ENCODE measurements at places on chromosomes 5 and 9. TPM values are rescaled to one million over a fixed set of nuclear protein-coding genes. Genes with fewer than 3 reads are reported as not detected.

Gene LECT2
- not detected for total RNA-seq

Gene LAMC3
- 0.69 TPM for total RNA-seq

Gene IL31RA
- total RNA-seq, result not detected

Gene TXNDC8
- total RNA-seq, result not detected

Gene GAS1
- 25.8 TPM for total RNA-seq

Gene WWC1
- 10.7 TPM for total RNA-seq

Gene FGF18
- total RNA-seq, result 13.7 TPM

Gene IL4
- not detected for total RNA-seq

Gene ISL1
- not detected for total RNA-seq

Gene JAKMIP2
- 1.5 TPM for total RNA-seq

DNA sequence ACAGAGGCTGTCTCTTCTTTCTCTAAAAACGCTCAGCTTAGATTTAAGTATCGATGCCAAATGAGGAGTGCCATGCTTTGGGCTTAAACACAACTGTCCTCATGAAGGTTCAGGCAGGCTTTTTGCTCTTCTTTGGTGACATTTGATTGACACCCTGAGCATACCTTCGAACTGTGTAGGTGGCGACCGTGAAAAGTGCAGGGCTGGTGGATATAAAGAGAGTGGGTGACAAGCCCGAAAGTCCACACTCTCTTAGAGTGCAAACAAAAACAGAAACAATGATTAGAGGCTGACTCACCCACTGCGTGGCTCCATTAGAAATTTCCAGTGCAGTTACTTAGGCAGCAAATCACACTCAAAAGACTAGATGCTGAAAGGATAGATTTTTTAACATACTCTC, 141.7 kb downstream of the SYK start:
- H3K4me3 ChIP-seq, result no peak overlapping the region
- H3K27me3 ChIP-seq, result no peaks in the 10 kb centered on the region
- H3K4me1 ChIP-seq, result no peaks in the 10 kb centered on the region
- no peak for DNase-seq
- no peak overlapping the region for H3K27ac ChIP-seq

DNA sequence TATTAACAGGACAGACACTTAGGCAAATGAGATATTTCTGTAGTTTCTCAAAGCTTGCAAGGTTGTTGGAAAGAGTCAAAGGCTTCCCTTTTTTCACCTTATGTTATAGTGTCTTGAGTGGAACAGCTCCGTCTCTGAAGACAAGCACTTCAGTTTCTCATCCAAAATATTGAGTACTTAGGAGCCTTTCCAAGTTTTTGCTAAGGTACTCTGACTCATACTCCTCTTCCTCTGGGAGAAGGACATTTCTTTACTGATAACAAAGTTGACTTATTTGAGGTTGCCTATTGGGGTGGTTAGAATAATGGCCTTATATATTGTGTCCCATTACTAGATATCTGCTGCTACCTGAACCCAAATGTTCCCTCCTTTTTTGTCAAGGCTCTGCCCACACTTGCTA, 869.6 kb downstream of the MAT2B start:
- no peak overlapping the region for H3K4me3 ChIP-seq
- H3K4me1 ChIP-seq, result no peaks in the 10 kb centered on the region
- no peak overlapping the region for H3K27ac ChIP-seq
- no peak for DNase-seq
- H3K27me3 ChIP-seq, result no peaks in the 10 kb centered on the region
- H3K36me3 ChIP-seq, result no peaks in the 10 kb centered on the region

GRCh38 chr5:169832845-169833244, 147.4 kb downstream of the INSYN2B start:
- no peaks in the 10 kb centered on the region for H3K27me3 ChIP-seq
- H3K36me3 ChIP-seq, result no peaks in the 10 kb centered on the region
- no peak overlapping the region for H3K27ac ChIP-seq
- H3K4me1 ChIP-seq, result no peaks in the 10 kb centered on the region

GRCh38 chr5:128630121-128630520, 92.1 kb upstream of the FBN2 start:
- no peaks in the 10 kb centered on the region for H3K27me3 ChIP-seq
- DNase-seq, result no peak
- H3K27ac ChIP-seq, result no peak overlapping the region
- no peak overlapping the region for H3K4me3 ChIP-seq

DNA sequence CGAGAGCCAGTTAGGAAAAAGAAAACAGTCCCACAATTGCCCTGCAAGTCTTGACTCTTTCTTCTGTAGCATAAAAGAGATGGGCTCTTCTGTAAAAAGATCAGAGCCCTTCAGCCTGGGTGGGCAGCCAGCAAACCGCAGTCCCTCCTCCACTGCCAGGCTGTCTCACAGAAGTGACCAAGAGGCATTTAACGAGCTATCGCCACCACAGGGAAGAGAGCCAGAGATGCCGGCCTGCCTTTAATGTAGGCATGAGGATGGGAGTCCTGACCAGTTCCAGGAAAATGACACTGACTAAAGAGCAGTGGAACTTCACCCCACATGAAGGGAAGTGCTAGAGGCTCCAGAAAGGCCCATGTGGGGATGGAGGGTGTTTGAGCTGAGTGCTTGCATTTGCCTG, 264.6 kb downstream of the NDUFS4 start:
- H3K4me1 ChIP-seq, result no peaks in the 10 kb centered on the region
- no peaks in the 10 kb centered on the region for H3K27me3 ChIP-seq
- H3K27ac ChIP-seq, result no peak overlapping the region
- no peak overlapping the region for H3K4me3 ChIP-seq
- DNase-seq, result no peak

- H3K27me3 ChIP-seq, result no peaks in the 10 kb centered on the region
- peaks cover 7% of the 10 kb centered on the region for H3K4me1 ChIP-seq
- no peak for DNase-seq
- H3K36me3 ChIP-seq, result no peaks in the 10 kb centered on the region
These were observed 34.2 kb downstream of the RAI14 start for GRCh38 chr5:34690301-34690700.

GRCh38 chr5:112862085-112862484, 998 bp downstream of the SRP19 start:
- H3K4me1 ChIP-seq, result peaks cover 16% of the 10 kb centered on the region
- H3K27ac ChIP-seq, result peak overlapping the region; percentile 89
- no peaks in the 10 kb centered on the region for H3K27me3 ChIP-seq
- peaks cover 4% of the 10 kb centered on the region for H3K36me3 ChIP-seq
- H3K4me3 ChIP-seq, result peak overlapping the region; percentile 97

DNA sequence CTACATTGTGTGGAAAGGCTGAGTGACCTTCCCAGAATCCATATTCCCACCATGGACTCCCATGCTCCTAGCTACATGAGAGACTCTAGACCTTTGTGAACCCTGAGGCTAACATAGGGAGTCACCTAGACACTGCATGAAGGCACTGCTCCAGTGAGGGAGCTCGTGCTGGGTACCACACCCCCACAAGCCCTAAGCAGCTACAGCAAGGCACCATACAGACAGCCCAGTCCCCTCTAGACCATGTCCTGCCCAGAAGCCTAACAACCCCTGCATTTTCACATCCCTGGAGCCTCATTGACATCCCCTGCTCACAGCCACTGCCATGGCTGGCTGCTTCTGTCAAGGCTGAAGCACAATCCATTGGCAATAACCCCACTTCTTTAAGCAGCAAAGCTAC, 176.5 kb upstream of the CTNND2 start:
- no peak for DNase-seq
- H3K27ac ChIP-seq, result no peak overlapping the region
- H3K4me3 ChIP-seq, result no peak overlapping the region
- H3K36me3 ChIP-seq, result no peaks in the 10 kb centered on the region
- H3K27me3 ChIP-seq, result no peaks in the 10 kb centered on the region

GRCh38 chr5:174022384-174023095, 23.0 kb upstream of the NSG2 start:
- no peaks in the 10 kb centered on the region for H3K27me3 ChIP-seq
- no peaks in the 10 kb centered on the region for H3K36me3 ChIP-seq
- H3K4me3 ChIP-seq, result no peak overlapping the region
- DNase-seq, result no peak

- H3K4me3 ChIP-seq, result no peak overlapping the region
- H3K27me3 ChIP-seq, result no peaks in the 10 kb centered on the region
- DNase-seq, result no peak
- no peaks in the 10 kb centered on the region for H3K36me3 ChIP-seq
- H3K27ac ChIP-seq, result no peak overlapping the region
- H3K4me1 ChIP-seq, result no peaks in the 10 kb centered on the region
These were observed 1003.6 kb downstream of the CDH9 start for GRCh38 chr5:26034813-26035212.

GRCh38 chr9:107707915-107708441, 218.4 kb upstream of the KLF4 start:
- peaks cover 22% of the 10 kb centered on the region for H3K4me1 ChIP-seq
- no peak overlapping the region for H3K27ac ChIP-seq
- no peaks in the 10 kb centered on the region for H3K27me3 ChIP-seq
- H3K36me3 ChIP-seq, result no peaks in the 10 kb centered on the region

- H3K4me3 ChIP-seq, result no peak overlapping the region
- H3K4me1 ChIP-seq, result no peaks in the 10 kb centered on the region
- H3K27ac ChIP-seq, result no peak overlapping the region
- DNase-seq, result no peak
- H3K27me3 ChIP-seq, result peaks cover 6% of the 10 kb centered on the region
- H3K36me3 ChIP-seq, result no peaks in the 10 kb centered on the region
These were observed 51.1 kb upstream of the FANCC start for GRCh38 chr9:95368377-95369160.

- peaks cover 44% of the 10 kb centered on the region for H3K4me1 ChIP-seq
- H3K27ac ChIP-seq, result no peak overlapping the region
- no peaks in the 10 kb centered on the region for H3K27me3 ChIP-seq
- DNase-seq, result no peak
- no peak overlapping the region for H3K4me3 ChIP-seq
These were observed 21.2 kb downstream of the TNFAIP8 start for GRCh38 chr5:119377066-119377465.

- no peaks in the 10 kb centered on the region for H3K4me1 ChIP-seq
- DNase-seq, result no peak
- no peaks in the 10 kb centered on the region for H3K36me3 ChIP-seq
- H3K4me3 ChIP-seq, result no peak overlapping the region
- H3K27ac ChIP-seq, result no peak overlapping the region
These were observed 217.0 kb downstream of the TMEM38B start for GRCh38 chr9:105911104-105911911.

DNA sequence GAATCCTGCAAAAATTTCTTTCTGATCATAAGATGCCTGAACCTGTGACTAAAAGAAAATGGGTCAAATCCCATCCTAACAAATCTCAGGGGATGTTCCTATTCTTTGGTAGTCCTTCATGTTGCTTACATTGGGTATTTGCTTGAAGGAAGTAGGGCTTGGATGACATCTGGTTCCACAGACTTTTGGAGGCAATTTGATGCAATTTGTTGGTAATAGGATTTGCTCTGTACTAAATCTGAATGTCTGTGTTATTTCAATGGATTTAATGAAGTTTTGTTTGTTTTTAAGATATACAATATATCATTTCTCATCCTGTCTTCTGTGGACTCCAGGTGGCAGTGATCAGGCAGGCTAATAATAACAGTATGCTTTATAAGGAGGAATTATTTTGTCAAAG, 457.9 kb downstream of the ZSWIM6 start:
- no peaks in the 10 kb centered on the region for H3K36me3 ChIP-seq
- no peak overlapping the region for H3K27ac ChIP-seq
- no peaks in the 10 kb centered on the region for H3K27me3 ChIP-seq
- H3K4me1 ChIP-seq, result no peaks in the 10 kb centered on the region

DNA sequence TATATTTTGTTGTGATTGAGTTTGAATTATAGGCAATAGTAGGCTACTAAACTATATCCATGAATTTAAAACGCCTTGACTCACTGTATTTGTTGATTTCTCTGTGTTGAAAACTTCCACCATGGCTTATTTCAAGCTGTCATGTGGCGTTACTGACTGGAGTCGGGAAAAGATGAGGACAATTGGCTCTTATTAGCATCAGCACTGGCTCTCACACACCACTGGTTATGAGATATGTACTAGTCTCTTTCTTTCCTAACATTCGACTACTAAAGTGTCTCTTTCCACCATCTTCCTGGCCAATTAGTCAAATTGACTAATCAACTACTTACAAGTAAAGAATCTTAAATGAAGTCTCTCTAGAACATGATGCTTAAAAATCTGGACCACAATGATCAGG, 9.1 kb upstream of the DAB2 start:
- H3K36me3 ChIP-seq, result no peaks in the 10 kb centered on the region
- no peak overlapping the region for H3K27ac ChIP-seq
- no peak overlapping the region for H3K4me3 ChIP-seq

DNA sequence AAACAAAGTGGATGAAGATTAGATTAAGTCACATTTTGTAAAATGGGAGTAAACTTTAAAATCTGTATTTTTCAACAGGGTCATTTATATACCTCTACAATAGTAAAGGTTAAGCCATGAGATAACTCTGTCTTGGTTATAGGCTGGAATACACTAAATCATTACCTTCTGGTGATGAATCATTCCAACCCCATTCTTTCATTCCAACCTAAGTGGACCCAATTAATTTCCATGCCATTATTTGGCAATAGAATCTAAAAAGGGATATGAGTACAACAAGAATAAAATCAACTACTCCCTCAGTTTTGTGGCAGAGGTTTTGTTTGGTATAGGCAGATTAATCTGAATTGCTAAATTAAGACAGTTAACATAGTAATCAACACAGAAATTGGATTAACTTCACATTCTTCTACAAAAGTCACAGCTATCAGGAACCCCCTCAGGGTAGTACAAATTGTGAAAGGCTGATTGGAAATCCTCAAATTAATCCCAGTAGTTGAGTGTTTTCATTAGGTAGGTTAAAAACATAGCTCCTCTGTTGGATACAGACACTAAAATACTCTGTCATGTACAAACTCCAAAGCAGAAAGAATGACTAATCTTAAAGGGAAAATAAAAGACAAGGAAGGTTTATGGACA, 54.2 kb downstream of the ELAVL2 start:
- H3K4me3 ChIP-seq, result no peak overlapping the region
- no peaks in the 10 kb centered on the region for H3K27me3 ChIP-seq
- H3K36me3 ChIP-seq, result no peaks in the 10 kb centered on the region
- DNase-seq, result no peak

DNA sequence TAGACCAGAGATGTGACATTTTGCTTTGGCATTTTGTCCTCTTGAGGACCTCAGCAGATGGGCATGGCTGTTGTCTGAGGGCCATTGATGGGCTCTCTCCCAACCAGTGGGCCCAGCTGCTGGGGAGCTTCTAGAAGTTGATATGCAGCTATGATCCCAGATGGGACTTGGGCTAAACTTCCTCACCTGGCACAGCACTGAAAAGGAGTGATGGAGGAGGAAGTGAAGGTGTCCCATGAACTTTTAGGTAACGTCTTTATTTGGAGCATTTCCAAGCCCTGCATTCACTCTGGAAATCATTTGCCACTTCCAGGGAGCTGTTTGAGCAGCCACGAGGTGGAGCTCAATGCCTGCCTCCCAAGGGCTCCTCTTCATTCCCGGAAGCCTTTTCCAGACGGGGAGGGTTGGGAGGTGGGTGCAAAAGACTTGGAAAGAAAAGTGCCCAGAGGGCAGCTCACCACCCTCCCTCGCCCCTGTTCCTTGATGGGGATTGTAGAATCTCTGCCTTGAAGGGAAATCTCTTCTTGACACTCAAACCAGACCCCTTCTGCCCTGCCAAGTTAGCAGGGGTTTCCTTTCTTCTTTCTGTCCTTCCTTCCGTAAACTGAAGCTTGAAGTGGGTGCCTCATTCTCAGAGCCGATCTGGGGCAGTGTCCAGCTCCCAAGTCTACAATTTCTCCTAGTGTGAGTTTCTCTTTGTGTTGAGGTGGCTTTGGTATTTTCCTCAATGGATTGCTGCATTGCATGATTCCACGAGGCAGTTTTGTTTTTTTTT, 18.1 kb upstream of the NEUROG1 start:
- H3K4me1 ChIP-seq, result no peaks in the 10 kb centered on the region
- no peaks in the 10 kb centered on the region for H3K36me3 ChIP-seq
- DNase-seq, result no peak
- no peak overlapping the region for H3K27ac ChIP-seq
- H3K4me3 ChIP-seq, result no peak overlapping the region

- no peak overlapping the region for H3K4me3 ChIP-seq
- H3K4me1 ChIP-seq, result peaks cover 4% of the 10 kb centered on the region
- H3K27ac ChIP-seq, result no peak overlapping the region
- no peaks in the 10 kb centered on the region for H3K27me3 ChIP-seq
- H3K36me3 ChIP-seq, result peaks cover 77% of the 10 kb centered on the region
These were observed 43.4 kb upstream of the KIAA1958 start for GRCh38 chr9:112443200-112443599.
